Naive thymus-derived CD4-positive, alpha-beta T cell (primary cell): ENCODE measurements at places on chromosomes 13 and 19.

GRCh38 chr19:1168572-1169410 is 5.3 kb downstream of the SBNO2 start:
- DNase-seq = no peak

DNA sequence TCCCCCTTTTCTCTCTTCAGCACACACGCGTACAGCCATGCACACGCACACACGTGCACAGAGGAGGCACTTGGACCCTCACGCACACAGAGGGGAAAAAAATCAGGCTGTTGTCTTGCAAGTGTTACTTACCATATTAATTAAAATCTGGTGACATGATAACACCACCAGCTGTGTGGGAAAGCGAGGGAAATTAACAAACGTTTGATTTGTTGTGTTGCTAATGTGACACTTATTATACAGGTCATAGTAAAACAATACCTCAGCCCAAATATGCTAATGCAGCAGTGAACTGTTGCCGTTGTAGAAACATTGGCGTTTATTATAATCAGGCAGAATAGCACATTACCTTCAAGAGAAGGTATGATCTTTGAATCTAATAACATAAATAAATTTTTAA is 211.7 kb downstream of the TEX29 start:
- no peak for DNase-seq

GRCh38 chr19:33256261-33256660 is 30.6 kb upstream of the SLC7A10 start:
- DNase-seq = no peak

- no peak for DNase-seq
Observed at GRCh38 chr19:31532034-31532433, 182.8 kb upstream of the TSHZ3 start.

DNA sequence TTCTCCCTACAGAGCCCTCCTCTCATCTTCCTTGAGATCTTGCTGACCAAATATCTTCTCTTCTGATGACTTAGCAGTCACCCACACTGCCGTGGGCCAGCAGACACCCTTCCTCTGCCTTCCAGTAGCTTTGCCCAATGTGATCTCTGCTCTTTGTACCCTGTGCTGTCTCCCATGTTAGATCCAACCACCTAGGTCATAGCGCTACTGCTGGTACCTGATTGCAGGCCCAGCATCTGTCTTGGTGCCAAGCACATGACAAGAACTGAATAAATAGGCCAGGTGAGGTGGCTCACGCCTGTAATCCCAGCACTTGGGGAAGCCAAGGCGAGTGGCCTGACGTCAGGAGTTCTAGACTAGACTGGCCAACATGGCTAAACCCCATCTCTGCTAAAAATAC is 149.7 kb downstream of the TM9SF2 start:
- DNase-seq = no peak

GRCh38 chr19:39448271-39448670 is 2.9 kb downstream of the SUPT5H start:
- no peak for DNase-seq

DNA sequence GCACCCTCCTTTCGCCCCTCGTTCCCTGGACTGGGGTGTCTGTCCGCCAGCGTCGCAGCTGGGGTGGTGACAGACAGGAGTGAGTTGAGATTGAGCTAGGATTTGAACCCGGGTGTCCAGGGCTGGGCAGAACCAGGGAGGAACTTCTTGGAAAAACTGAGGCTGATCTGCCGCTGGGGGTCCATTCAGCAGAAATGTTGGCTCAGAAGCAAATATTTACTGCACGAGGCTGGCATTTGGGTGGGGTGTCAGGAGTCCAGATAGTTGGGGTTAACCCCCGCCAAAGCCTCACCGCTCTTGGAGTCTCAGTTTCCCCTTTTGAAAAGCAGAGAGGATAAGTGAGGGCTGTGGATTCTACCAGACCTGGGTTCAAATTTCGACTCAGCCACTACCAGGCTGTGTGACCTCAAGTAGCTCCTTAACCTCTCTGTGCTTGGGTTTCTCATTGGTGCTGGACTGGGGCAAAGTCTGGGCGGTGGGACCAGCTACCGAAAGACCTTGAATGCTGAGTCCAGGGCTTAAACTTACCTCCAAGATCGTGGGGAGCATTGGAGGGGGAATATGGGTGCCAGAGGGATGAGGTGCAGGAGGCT is 20.9 kb downstream of the MAST3 start:
- no peak for DNase-seq

DNA sequence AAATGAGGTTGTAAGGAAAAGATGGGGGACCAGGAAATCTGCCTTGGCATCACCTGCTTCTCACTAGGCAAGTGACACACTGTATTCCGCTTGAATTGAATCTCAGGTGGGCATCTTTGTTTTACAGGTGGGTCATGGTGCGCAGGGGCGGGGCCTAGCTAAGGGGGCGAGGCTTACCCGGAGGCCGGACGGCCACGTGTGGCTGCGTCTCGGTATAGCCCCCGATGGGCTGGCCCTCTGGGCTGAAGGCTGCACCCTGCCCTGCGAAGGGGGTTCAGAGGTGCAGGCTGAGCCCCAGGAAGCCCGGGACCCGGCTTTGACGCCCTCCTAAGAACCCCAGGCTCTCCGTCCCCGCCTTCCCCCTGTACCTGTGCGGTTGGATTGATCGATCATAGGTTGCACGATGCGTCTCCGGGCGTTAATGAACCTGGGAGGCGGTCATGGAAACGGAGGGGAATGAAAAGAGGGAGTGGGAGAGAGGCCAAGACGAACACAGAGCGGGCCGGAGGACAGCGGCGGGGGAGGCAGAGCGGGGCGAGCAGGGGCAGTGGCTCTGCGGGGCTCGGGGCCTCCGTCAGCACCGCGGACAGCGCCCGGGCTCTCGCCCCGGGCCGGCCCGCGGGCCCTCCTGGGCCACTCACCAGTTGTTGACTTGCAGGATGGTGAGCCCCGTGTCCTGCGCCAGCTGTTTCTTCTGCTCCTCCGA is 12.5 kb downstream of the MEIS3 start:
- no peak for DNase-seq
